ENCODE measurements at places on chromosomes 7 and 10.

GRCh38 chr7:24952464-24952863 lies 27.5 kb downstream of the OSBPL3 start:
- DNase-seq, result no peak

DNA sequence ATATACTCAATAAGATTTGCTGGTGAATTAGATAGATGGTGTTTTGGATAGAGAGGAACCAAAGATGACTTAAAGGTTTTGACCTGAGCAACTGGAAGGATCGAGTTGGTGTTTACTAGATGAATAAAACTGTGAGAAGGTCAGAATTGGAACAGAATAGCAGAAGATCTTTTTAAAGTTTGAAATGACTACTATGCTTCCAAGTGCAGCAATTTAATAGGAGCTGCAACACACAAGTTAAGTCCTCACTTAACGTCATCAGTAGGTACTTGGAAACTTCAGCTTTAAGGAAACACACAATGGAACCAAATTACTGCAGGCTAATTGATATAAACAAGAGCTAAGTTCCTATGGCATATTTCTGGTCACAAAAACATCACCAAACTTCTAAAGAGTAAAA lies 86.5 kb downstream of the RTKN2 start:
- no peak for DNase-seq

- peak; percentile 90 for DNase-seq
Measured at GRCh38 chr7:111090846-111091245, at the start of gene LRRN3. Gene LRRN3 (plus strand): TSS chr7:111091127. CDS start chr7:111122773, 31,646 bp downstream.

GRCh38 chr10:22583683-22584082 lies 130.7 kb downstream of the PIP4K2A start:
- DNase-seq, result no peak

- no peak for DNase-seq
Measured at GRCh38 chr7:75869776-75870379, 9.0 kb upstream of the RHBDD2 start.

- DNase-seq, result no peak
Measured at GRCh38 chr10:101063050-101063525, 1.3 kb downstream of the KAZALD1 start.

- DNase-seq, result no peak
Measured at GRCh38 chr7:120985130-120985758, 3.3 kb upstream of the CPED1 start.

- DNase-seq, result no peak
Measured at GRCh38 chr10:1256432-1256725, 200.2 kb downstream of the WDR37 start.

- DNase-seq, result no peak
Measured at GRCh38 chr7:105760551-105761447, 115.6 kb downstream of the ATXN7L1 start.

GRCh38 chr7:37284805-37285231 lies 163.8 kb downstream of the ELMO1 start:
- peak; percentile 76 for DNase-seq

DNA sequence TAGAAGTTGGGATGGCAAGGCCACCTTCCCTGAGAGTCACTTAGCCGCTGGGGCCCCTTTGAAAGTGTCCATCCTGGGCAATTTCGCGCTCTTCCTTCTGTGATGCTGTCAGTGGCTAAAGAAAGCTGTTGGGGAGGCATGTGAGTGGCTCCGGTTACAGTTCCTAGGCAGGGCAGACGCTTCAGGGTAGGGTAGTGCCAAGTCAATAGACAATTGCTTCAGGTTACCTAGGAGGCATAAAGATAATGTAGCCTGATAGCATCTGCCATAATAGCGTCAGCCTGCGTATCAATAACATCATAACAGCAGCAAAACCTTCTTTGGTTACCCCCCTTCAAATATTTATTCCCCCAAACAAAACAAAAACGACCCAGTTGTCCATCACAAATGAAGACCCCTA lies at the start of gene FAM107B:
TSS of gene FAM107B (minus strand) at position 101 of the 400 bp plus-strand sequence. CDS start 234 bp downstream, outside the sequence.
- DNase-seq, result no peak

- no peak for DNase-seq
Measured at GRCh38 chr10:132846631-132847415, 60.9 kb upstream of the NKX6-2 start.

GRCh38 chr7:138654616-138655015 lies 46.5 kb downstream of the SVOPL start:
- DNase-seq, result no peak

DNA sequence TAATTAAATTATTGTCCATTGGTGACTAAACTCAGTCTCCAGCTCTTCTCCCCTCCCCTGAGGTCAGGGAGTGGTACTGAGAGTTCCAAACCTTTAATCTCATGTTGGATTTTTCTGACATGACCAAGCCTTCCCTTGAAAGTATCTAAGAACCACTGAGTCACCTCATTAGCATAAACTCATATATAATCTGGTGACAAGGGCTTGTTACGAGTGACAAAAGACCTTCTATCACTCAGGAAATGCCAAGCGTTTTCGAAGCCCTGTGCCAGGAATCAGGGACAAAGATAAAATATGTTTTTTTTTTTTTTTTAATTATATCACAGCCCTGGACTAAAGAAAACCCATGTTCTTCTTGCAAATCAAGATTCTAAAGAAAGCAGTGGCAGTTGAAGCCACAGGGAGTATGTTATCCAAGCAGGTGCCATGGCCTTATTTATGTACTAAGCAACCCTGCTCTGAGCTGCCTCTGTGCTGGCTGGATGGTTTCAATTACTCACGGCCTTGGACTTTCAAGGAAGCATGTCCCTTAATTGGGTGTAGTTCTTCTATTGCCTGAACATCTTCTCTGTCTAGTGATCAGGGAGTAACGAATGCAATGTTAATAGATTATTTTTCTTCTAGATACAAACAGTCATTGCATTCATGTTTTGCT lies 169.0 kb upstream of the PRKCQ start:
- DNase-seq, result peak; percentile 21

DNA sequence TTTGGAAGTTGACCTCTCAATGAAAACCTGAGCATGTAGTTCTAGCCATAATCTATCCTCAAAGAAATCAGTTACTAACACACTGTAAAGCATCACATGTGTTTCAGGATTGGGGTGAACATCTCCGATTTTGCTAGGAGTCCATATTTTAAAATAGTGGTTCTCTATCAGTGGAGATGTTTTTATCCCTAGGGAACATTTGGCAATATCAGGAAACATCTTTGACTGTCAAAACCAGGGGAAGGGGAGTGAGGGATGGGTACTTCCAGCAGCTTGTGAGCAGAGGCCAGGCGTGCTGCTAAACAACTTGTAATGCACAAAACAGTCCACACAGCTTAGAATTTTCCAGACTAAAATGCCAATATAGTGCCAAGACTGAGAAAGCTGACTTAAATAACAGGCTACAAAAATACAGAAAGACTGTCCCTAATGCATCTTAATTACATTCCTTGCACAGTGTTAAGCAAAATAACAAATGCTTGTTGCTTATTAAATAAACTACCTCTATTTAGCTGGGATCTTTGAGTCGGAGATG lies 120.9 kb downstream of the CRPPA start:
- no peak for DNase-seq

GRCh38 chr10:78819361-78820006 lies 249.3 kb upstream of the ZMIZ1 start:
- DNase-seq, result no peak

GRCh38 chr7:69622014-69622835 lies 23.9 kb downstream of the AUTS2 start:
- no peak for DNase-seq

DNA sequence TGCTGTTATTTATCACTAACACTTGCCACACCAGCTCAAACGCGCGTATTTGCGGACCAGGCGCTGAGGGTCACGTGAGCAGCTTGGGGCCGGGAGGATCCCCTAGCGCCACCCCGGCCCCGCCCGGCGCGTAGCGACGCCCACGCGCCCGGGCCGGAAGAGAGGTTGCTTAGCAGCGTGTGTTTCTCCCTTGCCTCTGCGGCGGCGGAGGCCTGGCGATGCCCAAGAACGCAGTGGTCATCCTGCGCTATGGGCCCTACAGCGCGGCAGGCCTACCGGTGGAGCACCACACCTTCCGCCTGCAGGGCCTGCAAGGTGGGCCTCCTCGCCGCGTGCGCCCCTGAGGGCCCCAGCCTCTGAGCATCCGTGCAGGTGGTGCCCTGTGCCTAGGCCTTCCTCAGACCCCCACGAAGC lies at the start of gene C10orf53:
TSS of gene C10orf53 (plus strand) at position 172 of the 414 bp plus-strand sequence. CDS start at position 219, 47 bp downstream.
- DNase-seq, result peak; percentile 89

- DNase-seq, result no peak
Measured at GRCh38 chr7:110296321-110296720, 794.6 kb upstream of the LRRN3 start.

DNA sequence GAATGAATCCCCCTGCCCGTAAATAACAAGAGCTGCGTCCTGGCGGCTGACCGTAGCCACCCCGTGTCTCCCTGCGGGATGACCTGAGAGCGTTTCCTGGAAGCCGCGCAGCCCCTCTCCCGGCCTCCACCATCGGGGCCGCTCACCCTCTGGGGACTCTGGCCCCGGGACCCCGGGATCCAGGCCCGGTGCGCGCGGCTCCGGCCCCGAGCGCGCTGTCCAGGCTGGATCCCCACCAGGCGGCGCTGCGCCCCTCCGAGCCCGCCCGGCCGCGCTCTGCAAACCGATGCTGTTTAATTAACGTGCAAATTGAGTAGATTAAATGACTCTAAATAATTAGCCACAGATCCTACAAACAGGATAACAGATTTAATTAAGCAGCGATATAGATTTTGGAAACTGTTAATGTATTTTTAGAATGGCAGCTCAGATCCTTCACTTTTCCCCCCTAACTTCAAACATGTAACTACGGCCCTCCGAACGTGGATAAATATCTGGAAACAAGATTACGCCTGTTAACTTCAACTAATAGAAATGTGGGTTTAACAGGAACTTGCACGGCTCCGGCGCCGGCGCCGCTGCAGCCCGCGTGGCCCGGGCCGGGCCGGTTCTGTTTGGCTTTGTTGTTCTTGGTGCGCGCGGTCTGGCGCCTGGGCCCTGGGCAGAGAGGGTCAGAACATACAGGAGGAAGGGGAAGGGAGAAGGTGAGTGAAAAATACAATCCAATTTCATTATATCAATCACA lies 7.1 kb upstream of the UNCX start:
- DNase-seq, result peak; percentile 85

- peak; percentile 38 for DNase-seq
Measured at GRCh38 chr7:138169441-138169851, 93.2 kb downstream of the AKR1D1 start.

DNA sequence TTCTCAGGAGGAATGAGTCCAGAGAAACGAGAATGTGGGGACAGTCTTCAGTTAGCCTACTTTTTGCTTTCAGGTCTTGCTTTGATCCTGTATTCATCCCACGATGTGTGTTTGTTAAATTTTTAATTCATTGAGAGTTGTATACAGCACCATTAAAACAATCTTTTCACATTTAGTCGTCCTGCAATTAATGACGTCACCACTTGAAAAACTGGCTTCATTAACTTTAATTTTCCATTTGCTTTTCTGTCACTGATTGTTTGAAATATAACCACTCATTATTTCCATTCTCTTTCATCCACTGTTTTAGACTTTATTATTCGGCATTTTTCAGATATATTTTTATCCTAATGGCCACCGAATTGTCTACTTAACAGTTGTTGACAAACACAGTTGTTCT lies 146.9 kb downstream of the TFEC start:
- DNase-seq, result no peak

DNA sequence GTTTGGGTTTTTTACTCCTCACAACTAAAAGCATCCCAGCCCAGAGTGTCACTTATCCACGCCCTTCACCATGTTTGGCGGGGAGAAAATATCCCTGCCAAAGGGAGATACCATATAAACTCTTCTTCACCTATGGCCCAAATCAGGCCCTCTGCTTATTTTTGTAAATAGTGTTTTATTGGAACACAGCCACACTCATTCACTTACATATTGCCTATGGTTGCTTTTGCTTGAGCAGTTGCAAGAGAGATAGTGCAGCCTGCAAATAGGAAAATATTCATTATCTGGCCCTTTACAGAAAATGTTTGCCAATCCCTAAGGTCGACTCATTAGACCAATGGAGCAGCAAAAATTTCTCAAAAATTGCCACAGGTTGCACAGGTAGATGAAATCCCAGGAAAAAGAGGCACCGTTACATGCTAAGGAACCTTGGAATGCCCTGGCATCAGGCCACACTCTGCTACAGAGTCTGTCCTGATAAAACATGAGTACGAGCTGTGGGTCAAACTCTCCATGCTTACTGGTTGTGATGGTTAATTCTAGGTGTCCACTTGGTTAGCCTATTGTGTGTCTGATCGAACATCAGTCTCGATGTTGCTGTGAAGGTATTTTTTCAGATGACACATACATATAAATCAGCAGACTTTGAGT lies 7.9 kb upstream of the RASSF4 start:
- no peak for DNase-seq

GRCh38 chr7:107027208-107027607 lies 17.3 kb upstream of the PRKAR2B start:
- no peak for DNase-seq

DNA sequence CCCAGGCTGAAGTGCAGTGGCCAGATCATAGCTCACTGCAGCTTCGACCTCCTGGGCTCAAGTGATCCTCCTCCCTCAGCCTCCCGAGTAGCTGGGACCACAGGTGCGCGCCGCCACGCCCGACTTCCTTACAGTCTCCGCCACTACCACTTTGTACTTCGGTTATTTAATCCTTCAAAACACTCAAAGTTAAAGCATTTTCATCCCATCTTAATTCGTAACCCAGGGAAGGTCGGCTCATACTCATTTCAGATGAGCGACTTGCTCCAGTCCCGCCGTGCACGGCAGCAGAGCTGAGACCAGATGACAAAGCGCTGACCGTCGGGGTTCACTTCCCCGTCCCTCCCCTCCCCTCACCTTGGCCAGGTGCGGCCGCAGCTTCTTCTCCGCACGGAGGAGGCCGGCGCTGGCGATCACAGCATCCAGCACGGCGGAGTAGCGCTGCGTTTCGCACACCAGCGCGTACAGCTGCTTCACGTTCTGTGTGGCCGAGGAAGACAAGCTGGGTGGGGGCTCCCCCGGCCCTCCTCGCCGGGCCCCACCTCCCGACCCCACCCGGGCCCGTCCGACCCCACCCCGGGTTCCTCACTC lies 457 bp downstream of the NSUN5 start:
- DNase-seq, result no peak

DNA sequence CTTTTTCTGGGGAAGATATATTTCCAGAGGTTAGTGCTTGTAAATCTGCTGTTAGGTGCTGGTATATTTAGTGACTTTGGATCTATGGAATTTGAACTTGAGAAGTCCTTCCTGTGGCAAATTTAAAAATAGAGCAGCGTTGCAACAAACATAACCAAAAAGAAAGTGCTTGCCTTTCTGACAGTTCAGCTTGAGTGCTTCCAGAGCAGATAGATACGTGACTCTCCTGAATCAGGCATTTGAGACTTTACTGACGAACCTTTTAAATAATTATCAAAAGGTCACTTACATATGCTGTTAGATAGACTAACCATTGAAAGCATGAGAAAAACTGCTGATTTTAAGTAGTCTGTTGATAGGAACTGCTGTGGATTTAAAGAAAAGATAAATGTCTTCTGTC lies 387.5 kb upstream of the LRRTM3 start:
- no peak for DNase-seq

Data from eye (tissue), 1 donor.